ENCODE measurements at places on chromosomes 3 and 15.

DNA sequence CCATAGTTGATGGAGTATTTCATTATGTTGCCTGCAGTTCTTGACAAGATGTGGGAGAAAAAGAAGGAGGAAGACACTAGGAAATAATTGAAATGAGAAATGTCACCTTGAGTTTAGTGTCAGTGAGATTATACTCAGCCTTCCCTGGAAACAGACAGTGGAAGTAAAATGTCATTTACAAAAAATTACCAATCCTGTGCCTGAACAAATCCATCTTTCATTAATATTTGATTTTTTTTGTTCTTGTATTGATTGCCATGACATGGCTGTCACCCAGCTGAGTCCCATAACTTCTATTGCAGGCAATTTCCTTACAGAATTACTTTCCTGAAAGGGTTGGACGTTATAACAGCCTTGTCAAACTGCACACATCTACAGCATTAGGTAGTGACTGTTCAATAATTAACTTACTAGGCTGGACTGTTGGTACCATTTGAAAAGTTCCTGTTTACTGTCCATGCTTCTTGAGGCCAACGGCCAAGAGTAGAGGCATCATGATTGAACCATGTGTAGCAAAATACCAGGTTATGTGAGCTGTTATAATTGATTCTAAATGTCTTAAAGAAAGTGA lies 572.2 kb upstream of the LMCD1 start:
- no peak for DNase-seq

DNA sequence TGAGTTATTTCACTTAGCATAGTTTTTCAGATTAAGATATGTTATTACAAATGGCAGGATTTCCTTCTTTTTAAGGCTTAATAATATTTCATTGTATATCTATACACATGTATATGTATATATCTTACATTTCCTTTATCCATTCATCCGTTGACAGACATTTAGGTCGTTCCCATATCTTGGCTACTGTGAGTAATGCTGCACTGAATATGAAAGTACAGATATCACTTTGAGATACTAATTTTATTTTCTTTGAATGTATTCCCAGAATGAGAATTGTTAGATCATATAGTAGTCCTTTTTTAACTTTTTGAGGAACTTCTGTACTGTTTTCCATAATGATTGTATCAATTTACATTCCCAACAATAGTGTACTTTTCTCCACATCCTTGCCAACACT lies 270.4 kb downstream of the NAALADL2 start:
- no peak for DNase-seq

DNA sequence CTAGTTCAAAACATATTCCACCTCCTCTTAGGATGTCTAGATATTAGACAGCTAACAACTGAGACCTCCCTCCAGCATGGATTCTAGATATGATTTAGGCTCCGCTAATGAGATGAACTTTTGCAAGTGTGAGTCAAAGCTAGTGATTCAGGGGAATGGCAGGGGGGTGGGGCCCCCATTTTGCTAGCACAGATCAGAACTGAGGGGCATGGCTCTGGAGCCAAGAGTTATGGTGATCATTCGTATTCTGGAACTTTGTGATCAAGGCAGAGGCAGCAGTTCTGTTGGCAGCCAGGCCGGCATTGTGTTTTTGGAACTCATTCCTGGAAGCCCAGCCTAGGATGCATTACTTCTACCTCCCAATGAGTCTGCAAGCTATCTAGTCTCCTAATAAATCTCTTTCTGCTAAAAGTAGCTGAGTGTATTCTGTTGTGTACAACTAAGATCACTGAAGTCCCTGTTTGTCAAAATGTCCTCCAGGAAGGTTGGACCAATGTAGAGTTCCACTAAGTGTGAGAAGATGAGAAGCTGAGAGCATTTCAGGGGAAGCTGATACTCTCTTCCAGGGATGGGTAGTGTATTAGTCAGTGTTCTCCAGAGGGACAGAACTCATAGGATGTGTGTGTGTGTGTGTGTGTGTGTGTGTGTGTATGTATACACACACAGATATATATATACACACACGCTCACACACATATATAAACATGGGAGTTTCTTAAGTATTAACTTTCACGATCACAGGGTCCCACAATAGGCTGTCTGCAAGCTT lies 312.7 kb downstream of the TLE3 start:
- DNase-seq: no peak

- no peak for DNase-seq
Observed at GRCh38 chr15:84035399-84035766, 200.2 kb upstream of the GOLGA6L4 start.

- no peak for DNase-seq
Observed at GRCh38 chr3:179526989-179527391, 35.7 kb upstream of the ACTL6A start.

- DNase-seq: no peak
Observed at GRCh38 chr3:64187065-64187959, 38.0 kb downstream of the PRICKLE2 start.

DNA sequence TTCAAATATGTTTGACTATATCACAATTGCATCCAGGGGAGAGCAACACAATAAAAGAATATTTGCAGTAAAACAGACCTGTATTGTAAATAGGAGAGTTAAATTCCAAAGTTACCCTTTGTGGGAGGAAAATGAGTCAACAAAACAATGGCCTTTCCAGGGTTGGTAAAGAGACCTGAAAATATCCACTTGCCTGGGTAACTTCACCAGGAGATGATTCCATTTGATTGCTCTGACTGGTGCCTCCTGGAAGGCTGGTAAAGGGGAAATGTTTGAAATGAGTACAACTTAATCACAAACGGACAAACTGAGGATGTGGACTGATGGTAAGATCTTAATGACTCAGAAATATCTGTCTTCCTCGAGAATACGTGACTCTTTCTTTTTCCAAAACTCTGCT lies 43.6 kb upstream of the SRGAP3 start:
- no peak for DNase-seq

- no peak for DNase-seq
Observed at GRCh38 chr15:31302029-31302657, 24.5 kb upstream of the KLF13 start.

DNA sequence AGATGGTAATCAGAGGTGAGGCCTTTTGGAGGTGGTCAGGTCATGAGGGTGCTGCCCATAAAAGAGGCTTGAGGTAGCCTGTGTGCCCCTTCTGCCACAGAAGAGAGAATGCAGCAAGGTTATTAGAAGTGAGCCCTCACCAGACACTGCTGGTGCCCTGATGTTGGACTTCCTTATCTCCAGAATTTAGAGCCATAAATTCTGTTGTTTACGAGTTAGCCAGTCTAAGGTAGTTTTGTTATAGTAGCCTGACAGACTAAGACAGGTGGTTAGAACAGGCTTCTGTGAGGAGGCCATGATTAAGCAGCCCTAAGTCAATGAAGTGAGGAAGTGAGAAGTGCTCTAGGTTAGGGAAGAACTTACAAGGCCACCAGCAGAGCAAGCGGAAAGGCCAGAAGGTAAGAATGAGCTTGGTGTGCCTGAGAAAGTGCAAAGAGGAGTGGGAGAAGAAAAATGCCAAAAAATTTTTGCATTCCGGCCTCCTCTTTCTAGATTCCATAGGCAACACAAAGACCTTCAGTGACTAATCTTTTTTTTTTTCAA lies 44.2 kb upstream of the STT3B start:
- no peak for DNase-seq

DNA sequence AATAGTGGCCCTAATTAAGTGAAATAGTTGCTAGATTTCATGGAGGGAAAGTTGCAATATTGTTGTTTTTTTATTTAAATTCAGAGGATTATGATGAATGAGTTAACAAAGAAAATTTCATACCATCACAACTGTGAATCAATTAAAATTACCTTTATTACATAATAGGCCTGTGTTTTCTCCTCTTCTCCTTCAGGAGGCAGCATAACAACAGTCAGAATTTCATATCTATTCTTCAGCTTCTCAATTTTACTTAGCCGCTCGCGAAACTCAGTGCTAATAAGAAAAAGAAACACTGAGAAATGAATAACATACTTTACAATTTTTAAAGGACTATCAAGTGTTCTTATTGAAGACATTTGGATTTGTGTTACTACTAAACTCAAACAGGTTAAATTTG lies 29.4 kb downstream of the TTC14 start:
- DNase-seq: no peak

DNA sequence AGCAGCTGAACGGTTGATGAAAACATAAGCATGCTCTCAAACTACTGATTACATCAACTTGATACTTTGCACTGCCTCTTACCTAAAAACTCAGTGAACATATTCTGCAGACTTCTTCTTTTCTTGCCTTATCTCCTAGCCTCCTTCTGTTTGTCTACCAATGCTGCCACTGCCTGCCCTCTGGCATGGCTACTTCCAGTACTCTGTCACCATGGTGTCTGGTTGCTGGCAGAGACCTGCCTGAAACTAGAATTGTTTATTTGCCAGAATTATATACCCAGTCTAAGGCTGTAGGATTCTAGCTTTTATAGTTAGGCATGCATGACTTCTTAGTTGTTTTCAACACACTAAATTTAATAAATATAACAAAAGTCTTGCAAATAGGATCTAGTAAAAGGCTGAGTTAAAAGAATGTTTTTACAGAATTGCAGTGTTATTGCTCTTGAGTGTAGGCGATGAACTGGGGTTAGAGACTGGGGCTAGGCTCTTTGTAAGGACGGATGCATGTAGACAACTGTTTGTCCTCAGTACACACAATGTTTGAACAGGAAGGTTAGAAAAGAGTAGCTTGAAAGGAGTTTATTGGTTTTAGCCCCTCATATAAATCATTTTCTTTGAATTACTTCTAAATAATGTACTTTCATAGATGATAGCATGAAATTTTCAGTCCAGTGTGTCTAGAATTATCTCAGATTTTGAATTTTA lies 116.3 kb downstream of the KCNAB1 start:
- DNase-seq: no peak

DNA sequence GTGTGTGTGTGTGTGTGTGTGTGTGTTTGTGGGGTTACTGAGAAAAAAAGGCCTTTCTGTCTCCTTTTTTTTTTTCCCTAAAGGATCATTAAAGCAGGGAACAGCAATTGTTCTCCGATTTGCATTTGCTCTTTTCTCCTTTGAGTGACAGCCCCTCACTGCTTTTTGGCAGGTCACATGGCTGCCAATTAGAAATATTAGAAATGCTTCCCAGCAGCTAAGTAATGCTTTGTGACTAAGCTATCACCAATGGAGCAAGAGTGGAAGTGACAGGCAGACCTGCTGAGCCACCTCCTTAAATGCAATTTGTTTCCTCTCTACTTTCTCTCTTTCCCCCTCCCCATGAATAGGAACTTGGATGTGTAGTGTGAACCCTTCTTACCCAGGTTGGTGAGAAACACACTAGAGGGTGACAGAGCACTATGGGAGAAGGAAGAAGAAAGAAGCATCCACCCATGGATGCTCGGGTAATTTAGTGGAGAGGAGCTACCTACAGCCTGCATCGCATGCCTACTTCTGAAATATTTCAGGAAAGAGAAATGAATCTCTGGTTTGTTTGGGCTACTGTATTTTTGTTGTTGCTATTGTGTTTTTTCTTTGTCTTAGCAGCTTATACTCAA lies 165.2 kb upstream of the PDZRN3 start:
- no peak for DNase-seq
